ENCODE measurements at places on chromosomes 7 and 10.

GRCh38 chr7:19069842-19070241 lies 47.6 kb downstream of the TWIST1 start:
- H3K4me1 ChIP-seq: no peaks in the 10 kb centered on the region
- H3K27ac ChIP-seq: no peak overlapping the region
- H3K4me3 ChIP-seq: no peak overlapping the region
- H3K36me3 ChIP-seq: no peaks in the 10 kb centered on the region
- no peaks in the 10 kb centered on the region for H3K27me3 ChIP-seq

GRCh38 chr10:124745673-124746072 lies 1.5 kb upstream of the FAM53B start:
- H3K27ac ChIP-seq: no peak overlapping the region
- H3K4me1 ChIP-seq: peaks cover 29% of the 10 kb centered on the region
- DNase-seq: no peak
- no peak overlapping the region for H3K4me3 ChIP-seq
- no peaks in the 10 kb centered on the region for H3K36me3 ChIP-seq
- H3K27me3 ChIP-seq: no peaks in the 10 kb centered on the region

- DNase-seq: no peak
- H3K4me3 ChIP-seq: peak overlapping the region; percentile 92
- H3K27me3 ChIP-seq: no peaks in the 10 kb centered on the region
- H3K4me1 ChIP-seq: peaks cover 55% of the 10 kb centered on the region
- no peaks in the 10 kb centered on the region for H3K36me3 ChIP-seq
These were observed 842 bp downstream of the KBTBD2 start for GRCh38 chr7:32890793-32891042.

DNA sequence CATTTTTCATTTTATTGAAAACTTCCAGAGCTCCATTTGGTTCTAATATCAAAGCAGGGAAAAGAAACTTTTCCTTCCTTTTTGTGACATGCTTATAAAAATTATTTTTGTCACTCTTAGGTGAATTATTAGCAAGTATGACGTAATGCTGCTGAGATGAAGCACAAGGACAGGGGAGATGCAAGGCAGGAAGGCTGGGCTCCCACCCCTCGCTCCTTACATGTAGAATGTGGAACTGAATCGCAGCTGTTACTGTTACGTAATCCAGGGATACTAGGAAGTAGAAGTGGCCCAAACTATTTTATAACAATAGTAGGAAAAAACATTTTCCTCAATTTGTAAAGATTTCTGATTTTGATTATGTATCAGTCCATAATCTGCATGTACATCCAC lies 17.1 kb upstream of the GTPBP4 start:
- H3K4me1 ChIP-seq: peaks cover 4% of the 10 kb centered on the region
- no peak overlapping the region for H3K4me3 ChIP-seq
- H3K27me3 ChIP-seq: no peaks in the 10 kb centered on the region
- no peak for DNase-seq
- no peaks in the 10 kb centered on the region for H3K36me3 ChIP-seq
- no peak overlapping the region for H3K27ac ChIP-seq

- DNase-seq: peak; percentile 18
- H3K27me3 ChIP-seq: no peaks in the 10 kb centered on the region
- no peak overlapping the region for H3K27ac ChIP-seq
- H3K4me3 ChIP-seq: no peak overlapping the region
These were observed 5.2 kb downstream of the ADAP1 start for GRCh38 chr7:949021-949934.

DNA sequence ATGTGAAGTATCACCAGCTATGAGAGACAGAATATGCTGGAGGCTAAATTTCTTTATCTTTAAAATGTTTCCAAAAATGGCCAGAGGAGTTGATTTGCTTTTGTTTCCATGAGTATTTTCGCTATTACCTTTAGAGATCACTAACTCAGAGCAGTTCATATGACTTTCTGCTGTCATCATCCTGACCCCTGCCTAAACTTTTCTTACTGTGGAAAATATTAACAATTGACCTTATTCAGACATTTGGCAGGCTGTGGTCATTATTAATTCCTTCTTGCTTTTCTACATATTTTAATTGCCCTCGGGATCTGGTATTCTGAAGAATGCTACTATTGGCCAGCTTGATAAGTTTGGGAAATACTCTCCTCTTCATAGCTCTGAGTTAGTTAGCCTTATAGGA lies 156.5 kb downstream of the EXOC4 start:
- DNase-seq: no peak
- H3K27me3 ChIP-seq: no peaks in the 10 kb centered on the region
- no peak overlapping the region for H3K27ac ChIP-seq
- H3K36me3 ChIP-seq: no peaks in the 10 kb centered on the region
- H3K4me1 ChIP-seq: no peaks in the 10 kb centered on the region
- H3K4me3 ChIP-seq: no peak overlapping the region

Data from CD8-positive, alpha-beta memory T cell (primary cell).